ENCODE measurements at places on chromosomes 1 and 21.
A peak's percentile ranks its signal among the peaks of the same experiment; 100 is the strongest.

GRCh38 chr1:2356911-2357845, 34.2 kb downstream of the MORN1 start:
- no peak for DNase-seq

DNA sequence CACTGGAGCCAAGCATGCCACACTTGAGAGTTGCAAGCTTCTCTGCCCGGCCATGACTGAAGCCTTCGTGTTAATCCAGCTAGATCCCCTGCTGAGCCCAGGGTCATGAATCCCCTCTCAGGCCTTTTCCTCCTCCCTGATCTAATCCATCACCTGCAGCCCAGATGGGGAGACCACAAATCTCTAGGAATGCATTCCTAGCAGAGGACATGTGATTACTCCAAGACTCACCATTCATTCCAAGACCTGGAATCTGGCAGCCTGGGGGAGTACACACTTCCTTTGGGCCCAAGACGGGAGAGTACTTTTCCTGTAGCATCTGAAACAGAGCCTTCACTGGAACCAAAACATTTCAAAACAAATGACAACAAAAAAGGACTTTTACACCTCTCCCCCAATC, 269.3 kb upstream of the NFIA start:
- DNase-seq, result no peak

DNA sequence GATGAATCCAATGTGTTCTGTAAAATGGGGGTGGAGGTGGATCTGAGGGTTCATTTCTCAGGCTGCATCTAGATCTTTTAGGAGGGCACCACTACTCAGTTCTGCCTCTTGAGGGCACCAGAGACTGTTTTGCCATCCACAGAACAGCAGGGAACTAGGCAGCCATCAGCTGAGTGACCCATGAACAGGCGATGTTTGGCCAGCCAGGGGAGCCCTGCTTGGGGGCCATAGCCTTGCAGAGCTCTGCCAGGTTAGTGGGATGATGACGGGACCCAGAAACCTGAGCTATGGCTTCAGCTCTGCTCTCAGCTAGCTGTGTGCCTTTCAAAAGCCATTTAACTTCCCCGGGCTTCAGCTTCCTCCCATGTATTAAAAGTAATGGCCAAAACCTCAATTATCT, 13.4 kb upstream of the NOS1AP start:
- peak; percentile 56 for DNase-seq

- DNase-seq, result no peak
Measured at GRCh38 chr1:147712605-147713004, 42.3 kb upstream of the ACP6 start.

DNA sequence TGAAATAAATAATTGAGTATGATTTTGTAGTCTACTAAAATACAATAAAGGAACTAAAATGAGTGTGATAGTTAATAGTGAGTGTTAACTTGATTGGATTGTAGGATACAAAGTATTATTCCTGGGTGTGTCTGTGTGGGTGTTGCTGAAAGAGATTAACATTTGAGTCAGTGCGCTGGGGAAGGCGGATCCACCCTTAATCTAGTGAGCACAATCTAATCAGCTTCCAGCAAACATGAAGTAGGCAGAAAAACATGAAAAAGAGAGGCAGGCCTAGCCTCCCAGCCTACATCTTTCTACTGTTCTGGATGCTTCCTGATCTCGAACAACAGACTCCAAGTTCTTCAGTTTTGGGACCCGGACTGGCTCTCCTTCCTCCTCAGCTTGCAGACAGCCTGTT, 1716.6 kb downstream of the MRPL39 start:
- DNase-seq, result no peak

GRCh38 chr1:41341772-41342562, 19.3 kb upstream of the FOXO6 start:
- DNase-seq, result no peak

DNA sequence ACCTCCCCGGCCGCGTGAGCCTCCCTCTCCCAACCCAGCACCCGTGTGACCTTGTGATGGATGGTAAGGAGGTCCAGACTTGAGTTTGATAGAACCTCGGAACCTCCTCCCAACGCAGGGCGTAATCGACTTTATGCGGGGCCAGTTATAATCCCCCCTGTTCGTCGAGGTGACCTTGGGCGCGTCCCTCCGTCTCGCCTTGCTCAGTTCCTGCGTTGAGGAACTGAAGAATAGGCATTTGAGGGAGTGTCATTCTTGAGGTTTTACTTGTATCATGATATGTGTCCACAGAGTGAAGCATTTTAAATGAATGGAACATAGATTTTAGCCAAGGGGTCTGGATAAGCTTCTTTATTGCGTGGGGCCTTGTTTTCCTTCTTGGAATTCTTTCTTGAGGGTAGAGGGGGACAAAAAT, 433 bp downstream of the TIMM17A start:
- DNase-seq, result no peak

GRCh38 chr1:34272152-34272551, 95.4 kb downstream of the C1orf94 start:
- DNase-seq, result no peak

DNA sequence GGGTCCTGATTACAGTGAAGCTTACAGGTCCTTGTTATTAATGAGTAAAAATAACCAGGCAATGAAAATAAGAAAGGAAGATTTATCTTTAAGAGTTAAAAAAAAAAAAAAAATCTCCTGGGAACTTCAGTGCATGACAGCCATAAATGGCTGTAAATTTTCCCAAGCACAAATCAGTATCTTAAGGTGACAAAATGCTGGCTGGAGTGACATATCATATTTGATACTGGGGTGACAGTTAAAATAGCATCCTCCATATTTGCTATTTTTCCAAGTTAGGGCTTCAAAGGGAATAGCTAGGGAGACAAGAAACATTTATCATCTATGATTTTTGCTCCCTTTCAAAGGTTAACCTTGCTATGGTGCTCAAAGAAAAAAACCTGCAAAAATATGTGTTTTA, 226.6 kb downstream of the PRDM2 start:
- no peak for DNase-seq

DNA sequence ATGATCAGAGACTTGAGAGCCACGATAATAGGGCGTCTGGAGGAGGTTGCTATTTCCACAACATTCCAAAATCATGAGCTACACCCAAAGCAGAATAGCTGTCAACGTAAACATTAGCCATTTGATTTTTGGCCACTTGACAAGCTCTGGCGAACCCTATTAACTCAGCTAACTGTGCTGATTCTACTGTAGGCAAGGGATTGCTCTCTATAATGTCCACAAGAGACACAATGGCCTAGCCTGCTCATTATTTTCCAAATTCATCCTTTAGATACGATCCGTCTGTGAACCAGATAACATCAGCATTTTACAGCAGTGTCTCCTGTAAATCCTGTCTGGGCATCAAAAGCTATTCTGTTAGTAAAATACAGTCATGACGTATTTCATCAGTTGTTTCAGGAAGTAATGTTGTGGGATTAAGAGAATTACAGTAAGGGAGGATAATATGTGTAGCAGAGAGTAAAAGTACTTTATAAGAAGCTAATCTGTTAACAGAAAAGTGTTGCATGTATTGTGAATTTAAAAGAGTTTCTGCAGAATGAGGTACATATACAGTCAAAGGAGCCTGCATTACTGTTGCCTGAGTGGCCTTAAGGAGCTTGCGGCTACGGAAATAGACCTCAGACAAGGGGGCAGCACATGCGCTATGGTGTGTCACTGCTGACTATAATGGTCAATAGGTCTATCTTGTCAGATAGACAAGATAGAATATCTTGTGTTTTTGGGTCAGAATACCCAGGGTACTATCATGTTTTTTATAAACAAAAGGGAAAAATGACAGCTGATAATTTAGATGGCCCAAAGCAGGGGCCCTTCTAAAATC, 44.9 kb upstream of the TINAGL1 start:
- no peak for DNase-seq
